ENCODE measurements at places on chromosomes 5 and 9.
A peak's percentile ranks its signal among the peaks of the same experiment; 100 is the strongest.

- DNase-seq: peak; percentile 64
Measured at GRCh38 chr5:37839407-37840052, at the start of gene GDNF. GDNF (minus strand) TSS chr5:37840041; CDS start chr5:37834796, 5,245 bp downstream.

- DNase-seq: no peak
Measured at GRCh38 chr9:73839471-73839870, 657.7 kb upstream of the RORB start.

DNA sequence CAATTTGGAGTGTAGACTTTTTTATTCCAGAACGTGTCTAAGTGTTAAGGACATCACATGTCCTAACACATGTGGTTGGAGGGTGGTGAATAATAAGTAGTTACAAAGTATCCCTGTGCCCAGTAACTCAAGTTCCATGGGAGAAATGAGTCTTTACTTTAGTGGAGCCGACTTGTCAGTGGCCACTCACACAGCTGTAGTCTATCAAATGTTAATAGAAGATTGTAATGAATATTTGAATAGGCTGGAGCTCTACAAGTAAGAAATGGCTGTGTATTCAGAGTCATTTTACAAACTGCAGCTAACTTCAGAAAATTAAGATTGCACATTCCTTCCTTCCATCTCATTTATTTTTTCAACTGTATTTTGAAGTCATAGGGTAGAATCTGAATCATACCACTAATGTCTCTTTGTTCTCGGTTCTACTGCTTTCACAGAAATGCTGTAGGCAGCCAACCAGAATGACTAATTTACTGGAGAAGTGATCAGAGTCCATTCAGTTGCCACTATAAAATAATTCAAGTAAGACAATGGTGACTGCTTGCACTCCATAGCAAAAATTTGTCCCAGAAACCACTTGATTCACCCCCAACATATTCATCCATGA is 394.8 kb downstream of the NR2F1-AS1 start:
- DNase-seq: no peak

- no peak for DNase-seq
Measured at GRCh38 chr5:87432460-87432859, 19.7 kb upstream of the CCNH start.

GRCh38 chr9:18639911-18640310 is 166.0 kb downstream of the ADAMTSL1 start:
- DNase-seq: no peak

DNA sequence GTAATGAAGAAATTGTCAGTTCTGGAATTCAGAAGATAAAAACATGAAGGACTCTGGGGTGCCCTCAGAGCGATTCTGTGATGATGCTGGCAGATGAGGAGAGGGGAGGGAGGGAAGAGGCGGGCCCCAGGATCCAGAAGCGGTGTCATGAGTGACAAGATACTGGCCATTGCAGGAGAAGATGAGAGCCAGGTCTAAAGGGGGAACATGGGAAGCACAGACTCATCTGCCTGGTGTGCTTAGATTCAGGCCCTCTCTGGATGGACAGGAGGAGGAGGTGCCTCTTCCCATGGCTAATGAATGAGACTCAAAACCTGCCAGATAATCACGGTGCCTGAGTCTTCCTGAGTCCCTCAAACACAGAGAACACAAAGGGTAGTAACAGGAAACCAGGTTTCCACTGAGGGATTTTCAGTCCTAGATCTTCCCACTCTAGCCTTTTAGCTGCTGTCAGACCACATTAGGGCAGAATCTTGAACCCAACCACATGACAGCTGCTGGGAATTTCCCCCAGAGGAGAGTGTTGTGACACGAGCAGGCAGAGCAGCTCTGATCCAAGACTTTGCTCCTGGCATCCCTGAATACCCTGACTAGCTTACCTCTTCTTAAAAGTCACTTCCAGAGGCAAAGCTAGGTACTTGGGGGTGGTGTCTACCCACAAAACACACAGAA is 28.2 kb upstream of the HSPA9 start:
- DNase-seq: no peak

- no peak for DNase-seq
Measured at GRCh38 chr5:51072937-51073336, 310.3 kb upstream of the ISL1 start.

- DNase-seq: no peak
Measured at GRCh38 chr5:40831346-40832210, 3.4 kb downstream of the RPL37 start.

DNA sequence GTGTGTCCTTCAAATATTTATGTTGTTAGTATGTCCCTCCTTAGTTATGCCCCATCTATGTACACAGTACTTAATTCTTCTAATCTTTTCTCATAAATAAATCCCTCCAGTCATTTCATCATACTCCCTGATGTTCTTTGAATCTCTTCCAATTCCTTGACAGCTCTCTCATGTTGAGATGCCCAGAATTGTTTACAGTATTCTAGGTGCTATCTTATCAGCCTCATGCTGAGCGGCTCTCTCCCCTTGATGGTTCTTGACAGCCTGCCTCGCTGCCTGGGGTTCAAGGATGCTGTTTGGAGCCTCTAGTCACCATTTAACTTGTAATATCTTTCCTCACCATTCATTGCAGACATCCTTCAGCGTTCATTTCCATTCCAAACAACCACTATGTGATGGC is 799.2 kb downstream of the BRINP1 start:
- DNase-seq: no peak

GRCh38 chr5:136132087-136132486 is 558 bp upstream of the SMAD5 start:
- DNase-seq: no peak

DNA sequence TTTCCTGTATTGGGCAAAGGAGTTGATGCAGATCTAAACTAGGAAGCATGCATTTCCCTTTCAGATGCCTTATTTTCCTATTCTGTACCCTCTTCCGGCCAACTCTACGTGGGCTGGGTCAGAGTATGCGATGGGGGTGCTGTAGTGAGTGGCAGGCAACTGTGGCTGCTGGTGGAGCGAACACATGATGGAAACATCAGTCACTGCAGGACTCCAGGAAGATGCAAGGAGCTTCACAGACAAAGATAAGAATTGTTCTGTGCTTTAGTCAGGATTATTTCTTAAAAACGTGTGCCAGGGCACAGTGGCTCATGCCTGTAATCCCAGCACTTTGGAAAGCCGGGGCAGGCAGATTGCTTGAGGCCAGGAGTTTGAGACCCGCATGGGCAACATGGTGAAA is 75.1 kb downstream of the PSAT1 start:
- no peak for DNase-seq

DNA sequence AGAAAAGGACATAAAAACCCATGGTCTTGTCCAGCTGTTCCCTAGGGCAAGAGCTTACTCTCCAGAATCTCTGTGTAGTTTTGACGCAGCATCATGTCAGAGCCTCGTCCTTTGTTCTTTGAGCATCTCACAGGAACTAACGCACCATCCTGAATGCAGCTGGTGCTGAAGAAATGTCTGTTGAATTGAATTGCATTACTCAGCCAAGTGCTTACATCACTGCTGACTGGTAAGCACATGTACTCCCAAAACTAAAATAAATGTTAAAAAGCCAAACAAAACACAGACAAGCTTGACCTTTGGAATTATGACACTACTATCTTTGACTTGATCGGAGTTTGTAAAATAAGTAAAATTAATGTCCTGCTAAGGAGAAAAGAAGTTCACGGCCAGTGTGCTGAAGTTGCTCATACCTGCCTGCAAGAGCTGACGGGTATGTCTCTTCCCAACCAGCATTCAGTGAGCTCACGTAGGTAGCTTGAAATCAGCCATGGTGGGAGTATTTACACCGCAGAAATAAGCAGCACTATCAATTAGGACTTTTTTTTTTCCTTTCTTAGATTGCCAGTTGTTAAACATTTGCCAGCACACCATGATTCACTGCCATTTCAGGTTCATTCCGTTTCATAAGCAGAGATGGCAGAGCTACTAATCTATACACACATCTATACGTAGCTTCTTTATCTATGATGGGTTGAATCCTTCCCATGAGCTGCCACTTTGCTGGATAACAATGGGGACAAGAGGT is 310.6 kb upstream of the MSX2 start:
- no peak for DNase-seq

Measured in GM23338 (cell line).